Choroid plexus epithelial cell (primary cell): ENCODE measurements at places on chromosomes 3 and 15.

DNA sequence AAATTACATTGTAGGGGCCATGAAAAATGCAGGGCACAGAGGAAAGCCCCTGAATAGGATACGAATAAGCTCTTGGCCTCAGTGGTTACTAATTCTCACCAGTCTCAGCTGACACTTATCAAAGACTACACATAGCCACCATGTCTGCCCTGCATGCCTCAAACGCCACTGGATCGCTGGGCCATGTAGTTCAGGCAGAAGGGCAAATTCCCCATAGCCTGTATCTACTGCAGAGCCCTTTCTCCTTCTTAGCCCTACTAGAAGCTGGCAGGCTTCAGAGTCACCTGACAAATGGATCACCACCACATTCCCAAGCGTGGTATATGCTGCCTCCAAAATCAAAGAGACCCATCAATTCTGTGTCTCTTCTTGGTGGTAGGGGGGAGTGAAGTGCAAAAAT lies 177.4 kb downstream of the MINAR1 start:
- DNase-seq, result no peak

- no peak for DNase-seq
Observed at GRCh38 chr3:37558580-37558979, 303.1 kb upstream of the CTDSPL start.

GRCh38 chr3:128864351-128864811 lies 15.0 kb upstream of the ACAD9 start:
- no peak for DNase-seq

DNA sequence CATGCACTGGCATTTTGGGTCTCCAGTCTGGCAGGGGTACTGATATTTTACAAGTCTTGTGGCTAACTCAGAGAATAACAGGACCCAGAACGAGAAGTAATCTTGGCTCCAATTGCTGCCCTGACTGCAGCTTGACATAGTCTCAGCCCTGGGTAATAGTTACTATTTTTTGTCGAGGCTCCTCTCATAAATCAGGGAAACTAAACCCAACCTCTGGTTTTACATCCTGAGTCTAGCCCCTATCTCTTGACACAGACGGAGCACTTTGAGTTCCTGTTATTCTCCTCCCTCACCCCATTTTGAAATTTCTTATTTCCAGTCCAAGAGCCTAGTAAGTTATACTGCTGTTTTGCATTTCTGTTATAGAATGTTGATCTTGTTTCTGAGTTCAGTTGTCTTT lies 276.1 kb upstream of the GOLIM4 start:
- DNase-seq, result no peak

DNA sequence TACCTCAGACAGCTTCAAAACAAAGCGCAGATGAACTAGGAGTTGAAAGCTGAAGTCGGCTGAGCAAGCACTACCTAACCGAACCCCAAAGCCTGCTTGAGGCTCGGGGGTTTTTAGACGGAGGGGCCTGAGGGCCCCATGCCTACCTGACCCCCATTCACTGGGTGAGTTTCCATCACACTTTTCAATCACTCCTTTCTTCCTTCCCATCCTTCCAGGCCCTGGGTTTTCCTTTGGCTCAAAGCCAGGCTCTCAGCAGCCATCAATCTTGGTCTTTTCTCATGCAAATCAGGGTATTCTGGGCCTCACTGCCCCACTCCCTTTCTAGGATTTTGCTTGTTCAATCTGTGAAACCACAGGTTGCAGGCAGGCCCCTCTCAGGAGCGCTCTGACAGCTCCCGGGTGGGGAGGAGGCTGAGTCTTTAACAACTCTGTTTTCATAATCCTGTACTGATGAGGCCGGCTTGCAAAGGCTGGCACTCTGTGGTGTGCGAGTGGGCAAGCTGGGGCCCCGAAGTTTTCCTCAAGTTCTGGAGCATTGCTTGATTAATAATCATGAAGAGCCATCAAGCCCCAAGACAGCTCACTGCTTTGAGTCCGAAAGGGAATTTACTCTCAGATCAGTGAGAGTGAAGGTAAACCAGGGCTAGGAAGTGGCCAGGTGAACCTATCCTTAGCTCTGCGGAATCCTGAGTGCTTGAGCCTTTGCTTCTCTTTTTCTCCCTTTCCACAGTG lies 97.6 kb downstream of the FRMD4B start:
- no peak for DNase-seq
